Activated CD4-positive, alpha-beta T cell treated with anti-CD3 and anti-CD28 coated beads for 1 hour (primary cell): ENCODE measurements at places on chromosomes 12 and 14.

DNA sequence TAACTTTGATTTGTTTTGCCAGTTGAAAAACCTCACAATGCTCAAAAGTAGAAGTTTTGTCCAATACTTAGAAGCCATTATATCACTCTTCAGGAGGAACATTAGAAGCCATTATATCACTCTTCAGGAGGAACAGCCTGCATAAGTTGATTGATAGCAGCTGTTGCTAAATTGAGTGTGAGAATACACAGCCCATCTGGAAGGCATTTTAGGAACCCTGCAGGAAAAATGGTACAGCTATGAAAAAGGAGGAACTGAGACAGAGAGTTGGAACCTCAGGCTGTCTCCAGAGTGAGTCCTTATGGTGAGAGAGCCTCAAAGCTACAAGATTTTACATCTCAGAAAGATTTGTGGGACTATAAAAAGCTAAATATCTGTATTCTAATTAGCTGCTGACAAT is 207.0 kb downstream of the MYRFL start:
- no peak for DNase-seq

GRCh38 chr12:109056891-109057290 is 4.5 kb downstream of the USP30 start:
- DNase-seq, result no peak

DNA sequence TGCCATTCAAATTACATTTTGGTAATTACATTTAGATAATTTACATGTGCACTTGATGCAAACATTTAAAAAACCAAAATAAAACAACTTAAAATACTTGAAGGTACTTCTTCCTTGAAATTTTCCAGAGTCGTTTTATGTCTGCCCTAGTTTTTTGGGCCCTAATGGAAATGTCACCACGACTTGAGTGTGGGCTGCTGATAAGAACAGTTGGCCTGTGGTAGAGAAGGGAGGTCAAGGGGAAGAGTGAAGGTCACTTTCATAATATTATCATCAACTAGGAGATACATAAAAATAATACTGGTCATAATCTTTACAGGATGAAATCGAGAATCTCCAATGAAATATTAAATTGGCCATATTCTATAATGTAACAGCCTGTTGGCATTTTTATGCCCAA is 23.1 kb downstream of the ZDHHC17 start:
- no peak for DNase-seq

DNA sequence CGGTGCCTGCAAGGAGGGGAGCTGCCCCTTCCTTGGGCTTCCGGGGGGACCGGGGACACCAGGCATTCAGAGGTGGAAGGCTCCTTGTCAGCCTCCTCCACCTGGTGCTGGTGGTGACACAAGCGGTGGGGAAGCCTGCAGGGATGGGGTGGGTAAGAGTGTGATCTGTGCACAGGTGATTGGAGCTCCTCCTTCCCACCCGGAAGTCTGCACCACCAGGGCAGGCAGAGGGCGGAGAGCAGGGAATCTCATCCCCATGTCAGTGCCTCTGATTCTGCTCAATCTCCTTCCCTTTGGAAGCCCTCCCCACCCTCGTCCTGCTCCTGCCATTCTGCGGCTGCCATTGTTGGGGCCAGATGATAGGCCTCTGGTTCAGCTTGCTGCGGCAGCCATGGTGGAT is 238.1 kb upstream of the CRY1 start:
- DNase-seq, result no peak

DNA sequence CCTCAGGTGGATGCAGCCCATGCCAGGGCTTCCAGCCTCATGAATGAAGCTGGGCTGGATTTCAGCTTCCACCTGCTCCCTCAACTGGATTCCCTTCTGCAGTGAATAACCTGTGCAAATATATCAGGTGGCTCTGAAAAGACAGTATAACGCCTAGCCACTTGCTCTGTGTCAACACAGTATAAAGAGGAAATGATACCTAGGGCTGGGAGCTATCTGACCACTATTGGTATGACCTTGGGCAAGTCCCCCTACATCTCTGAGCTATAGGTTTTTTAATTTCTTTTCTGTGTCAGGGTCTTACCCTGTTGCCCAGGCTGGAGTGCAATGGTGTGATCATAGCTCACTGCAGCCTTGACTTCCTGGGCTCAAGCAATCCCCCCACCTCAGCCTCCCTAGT is 19.8 kb downstream of the ISM2 start:
- no peak for DNase-seq

DNA sequence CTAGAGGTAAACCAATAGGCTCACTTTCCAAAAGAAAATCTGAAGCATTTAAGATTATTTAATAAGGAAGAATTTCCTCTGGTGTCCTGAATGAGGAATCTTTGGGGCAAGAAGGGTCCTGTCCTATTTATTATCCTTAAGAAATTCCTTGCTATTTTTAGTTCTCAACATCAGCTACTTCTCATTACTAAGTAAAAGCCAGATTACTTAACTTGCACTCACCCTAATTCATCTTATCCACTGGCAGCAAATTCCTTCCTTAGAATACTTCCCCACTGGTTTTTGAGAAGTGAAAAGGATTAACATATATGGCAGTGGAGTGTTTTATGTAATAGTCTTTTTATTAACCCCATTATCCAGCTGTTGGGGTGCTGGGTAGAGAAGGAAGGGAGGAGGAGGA is 767.7 kb downstream of the DIO2 start:
- no peak for DNase-seq

- peak; percentile 37 for DNase-seq
Measured at GRCh38 chr12:65170209-65170881, 962 bp downstream of the LEMD3 start.

- DNase-seq, result no peak
Measured at GRCh38 chr12:92362785-92363184, 217.1 kb upstream of the BTG1 start.

DNA sequence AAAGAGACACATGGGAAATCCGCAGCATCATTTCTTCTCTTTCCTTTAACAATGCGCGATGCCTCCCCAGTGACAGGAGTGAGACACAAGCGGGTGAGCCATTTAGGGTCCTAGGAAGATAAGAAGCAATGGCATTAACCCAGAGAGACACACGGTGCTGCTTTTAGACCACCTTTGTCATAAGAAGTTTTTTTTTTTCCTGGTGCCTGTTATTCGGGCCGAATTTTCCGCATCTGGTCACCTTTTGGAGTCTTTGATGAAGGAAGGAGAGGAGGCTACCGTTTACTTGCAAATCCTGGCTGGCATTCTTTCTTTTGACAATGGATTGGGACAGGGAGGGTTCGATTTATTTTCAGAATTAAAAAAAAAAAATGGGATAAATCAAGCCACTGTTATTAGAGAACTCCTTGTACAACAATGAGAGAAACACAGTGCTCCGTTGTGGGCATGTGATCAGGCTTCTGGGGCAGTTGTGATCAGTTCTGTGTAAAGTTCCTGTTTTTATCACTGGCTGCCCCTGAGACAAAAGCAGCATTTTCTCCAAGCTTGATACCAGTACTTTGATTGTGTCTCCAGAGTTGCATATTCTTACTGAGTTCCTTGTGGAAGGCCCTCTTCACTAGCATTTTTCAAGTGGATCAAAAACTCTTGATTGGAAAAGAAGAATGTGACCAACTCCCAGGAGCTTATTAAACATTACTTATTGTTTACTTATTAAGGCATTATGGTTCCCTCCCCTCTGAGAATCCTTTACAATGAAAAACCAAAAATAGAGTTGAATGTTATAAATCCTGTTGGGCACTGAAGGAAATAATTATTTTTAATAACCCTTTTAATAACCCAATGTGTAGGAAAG is 1.1 kb downstream of the DIP2B start:
- DNase-seq, result no peak

- DNase-seq, result no peak
Measured at GRCh38 chr12:113242560-113242959, 21.3 kb downstream of the TPCN1 start.

DNA sequence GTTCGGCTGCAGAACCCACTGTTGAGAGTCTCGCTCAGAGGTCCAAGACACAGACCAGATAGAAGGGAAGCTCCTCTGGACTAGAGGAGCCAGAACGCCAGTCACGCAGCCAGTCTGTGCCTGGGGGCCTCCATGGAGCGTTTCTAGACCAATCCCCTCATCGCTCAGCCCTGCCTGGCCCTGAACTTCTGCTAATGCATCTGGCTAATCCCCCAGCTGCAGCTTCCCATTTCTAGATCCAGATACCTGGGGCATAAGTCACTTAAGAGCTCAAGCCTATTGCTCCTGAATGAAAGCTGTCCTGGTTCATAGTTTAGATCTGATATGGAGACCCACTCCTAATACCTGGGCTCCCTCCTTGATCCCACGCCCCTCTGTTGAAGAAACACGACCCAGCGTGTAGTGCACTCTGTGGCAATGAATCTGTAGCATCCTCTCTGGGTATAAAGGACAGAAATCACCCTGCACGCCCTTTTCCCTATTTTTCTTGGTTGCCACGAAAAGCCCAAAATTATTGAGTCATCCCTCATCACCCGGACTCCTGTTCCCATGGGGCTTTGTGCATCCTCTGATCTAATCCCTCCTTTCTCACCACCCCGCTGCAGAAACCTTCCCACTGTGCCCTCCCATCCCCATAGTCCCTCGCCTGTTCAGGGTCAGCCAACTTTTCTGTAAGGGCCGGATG is 341.6 kb upstream of the FKBP4 start:
- DNase-seq, result no peak

DNA sequence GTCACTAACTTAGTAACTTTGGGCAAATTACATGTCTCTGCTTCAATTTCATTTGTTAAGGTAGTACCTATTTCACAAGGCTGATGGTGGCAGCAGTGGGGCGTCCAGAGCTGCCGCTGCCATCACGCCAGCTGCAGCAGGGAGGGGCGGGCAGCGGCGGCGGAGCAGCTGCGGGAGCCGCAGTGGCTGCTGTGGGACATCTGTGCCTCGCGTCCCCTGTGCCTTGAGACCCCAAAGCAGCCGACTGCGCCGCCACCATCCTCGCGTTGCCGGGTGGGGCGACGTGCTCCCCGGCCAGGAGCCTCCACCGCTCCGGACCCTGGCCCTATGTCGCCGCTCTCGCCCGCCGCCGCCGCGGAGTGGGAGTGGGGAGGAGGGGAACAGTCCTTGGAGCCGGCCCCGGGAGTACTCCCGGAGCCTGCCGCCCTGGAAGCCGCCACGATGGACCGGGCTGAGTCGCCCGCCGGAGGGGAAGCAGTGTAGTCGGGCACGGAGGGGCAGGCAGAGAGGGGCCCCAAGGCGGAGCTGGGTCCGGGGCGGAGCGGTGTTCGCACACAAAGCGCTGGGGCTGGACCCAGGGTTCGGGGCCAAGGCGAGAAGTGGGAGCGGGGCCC is 51.4 kb downstream of the A2M start:
- peak; percentile 37 for DNase-seq

GRCh38 chr14:50929506-50929905 is 14.8 kb downstream of the PYGL start:
- DNase-seq, result no peak

DNA sequence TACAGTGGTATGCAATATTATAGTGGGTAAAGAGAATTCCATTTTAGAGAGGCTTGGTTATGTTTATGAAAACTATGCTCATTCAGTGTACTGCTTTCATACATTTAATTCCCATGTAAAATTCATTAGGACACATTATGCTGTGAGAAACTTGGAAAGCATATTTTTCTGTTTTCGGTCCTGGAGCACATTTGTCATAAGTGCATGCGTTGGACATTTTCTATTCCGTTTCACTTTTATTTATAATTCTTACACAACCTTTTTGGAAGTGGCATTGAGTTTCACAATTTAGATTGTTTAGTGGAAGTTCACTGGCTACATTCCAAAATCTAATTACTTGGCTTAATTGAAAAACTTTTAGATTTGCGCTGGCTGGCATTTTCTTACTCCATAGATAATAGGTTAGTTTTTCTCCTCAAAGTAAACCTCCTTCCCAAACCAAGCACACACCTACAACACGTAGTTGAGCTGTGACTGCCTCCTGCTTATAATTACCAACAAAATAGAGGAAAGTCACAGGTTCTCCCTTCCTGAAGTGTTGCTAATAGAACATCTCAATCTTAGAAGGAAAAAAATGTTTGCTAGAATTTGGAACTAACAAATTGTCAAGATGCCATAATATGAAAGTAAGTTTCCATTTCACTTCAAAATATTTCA is 938.5 kb downstream of the TRHDE start:
- DNase-seq, result no peak

DNA sequence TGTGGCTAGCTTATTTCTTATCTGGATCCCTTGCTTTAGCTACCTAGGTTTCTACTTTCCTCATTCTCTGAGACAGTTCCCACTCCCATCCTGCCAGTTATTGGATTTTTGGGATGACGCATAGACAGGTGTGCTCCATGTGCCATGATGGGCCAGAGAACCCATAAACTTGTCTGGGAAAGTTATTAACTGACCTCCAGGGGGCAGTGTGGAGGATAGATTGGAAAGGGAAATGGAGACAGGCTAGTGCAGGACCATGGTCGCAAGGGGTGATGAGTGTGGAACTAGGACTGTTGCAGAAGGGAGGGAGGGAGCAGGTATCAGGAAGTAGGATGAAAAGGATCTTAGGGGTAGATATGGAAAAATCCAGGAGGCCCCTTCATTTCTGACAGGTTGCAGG is 80.3 kb downstream of the ESRRB start:
- no peak for DNase-seq

DNA sequence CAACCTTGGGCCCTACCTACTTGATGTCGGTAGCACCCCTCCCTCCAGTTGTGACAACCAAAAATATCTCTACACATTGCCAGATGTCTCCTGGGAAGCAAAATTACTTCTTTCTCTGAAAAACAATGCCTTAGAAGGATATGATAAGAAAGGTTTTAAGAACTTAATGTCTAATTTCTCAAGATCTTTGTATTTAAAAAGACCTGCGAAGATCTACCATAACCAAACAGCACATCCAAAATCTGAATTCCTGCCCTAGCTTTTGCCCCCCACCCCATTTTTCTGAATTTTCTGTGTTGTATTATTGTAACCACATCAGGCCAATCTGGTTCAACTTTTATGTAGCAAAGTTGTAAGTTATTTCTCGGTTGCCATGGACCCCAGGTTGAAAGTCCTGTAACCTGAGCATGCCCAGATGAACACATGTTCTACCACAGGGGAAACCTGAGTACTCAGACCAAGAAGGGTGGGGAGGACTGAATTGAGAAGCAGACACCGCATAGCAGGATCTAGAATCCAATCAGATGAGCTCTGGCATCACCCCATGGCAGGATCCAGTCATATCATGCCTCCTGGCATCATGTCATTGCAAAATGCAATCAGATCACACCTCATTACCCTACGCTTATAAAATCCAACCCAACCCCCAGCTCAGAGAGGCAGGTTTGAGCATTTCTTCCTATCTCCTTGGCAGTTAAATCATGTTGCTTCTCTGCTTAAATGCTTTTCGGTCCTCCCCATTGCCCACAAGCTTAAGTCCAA is 8.7 kb downstream of the TMEM253 start:
- DNase-seq, result no peak

DNA sequence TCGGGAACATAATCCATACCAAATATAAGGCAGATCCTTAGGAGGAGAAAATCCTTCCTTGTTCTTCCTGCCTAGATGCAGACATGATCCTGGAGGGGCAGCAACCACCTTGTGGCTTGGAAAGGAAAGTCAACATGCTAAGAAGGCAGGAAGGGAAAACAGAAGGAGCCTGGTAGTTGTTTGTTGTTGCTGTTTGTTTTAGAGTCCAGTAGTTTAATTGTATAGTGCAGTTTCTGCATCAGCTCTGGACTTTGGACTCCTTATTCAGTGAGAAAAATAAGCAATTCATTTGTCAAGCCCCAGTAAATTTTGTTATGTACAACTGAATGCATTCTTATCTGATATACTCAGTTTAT is 45.7 kb upstream of the APPL2 start:
- no peak for DNase-seq

GRCh38 chr12:111398530-111398929 is 7.2 kb upstream of the SH2B3 start:
- DNase-seq, result no peak

- DNase-seq, result no peak
Measured at GRCh38 chr12:124595444-124595843, 28.0 kb upstream of the NCOR2 start.

GRCh38 chr14:63840981-63841380 is 11.8 kb upstream of the SYNE2 start:
- DNase-seq, result peak; percentile 53
